ENCODE measurements at places on chromosomes 2 and 18.

DNA sequence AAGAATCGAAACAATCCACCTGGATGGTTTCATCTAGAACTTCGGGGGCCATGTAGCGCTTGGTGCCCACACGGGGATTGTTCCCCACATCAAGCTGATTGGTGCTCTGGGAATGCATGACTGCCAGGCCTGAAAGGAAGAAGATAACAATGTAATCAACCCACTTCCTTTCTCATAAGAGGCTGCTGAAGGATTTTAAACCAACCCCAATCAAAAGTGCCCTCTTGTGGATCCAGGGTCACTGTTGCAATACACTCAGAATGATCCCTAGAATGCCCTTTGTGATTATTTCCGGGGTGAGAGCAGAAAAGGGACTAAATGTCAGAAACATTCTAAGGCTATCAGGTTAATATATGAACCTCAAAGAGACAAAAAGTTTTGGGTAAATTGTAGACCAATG is 115.2 kb downstream of the ACVR1 start:
- no peak for DNase-seq

DNA sequence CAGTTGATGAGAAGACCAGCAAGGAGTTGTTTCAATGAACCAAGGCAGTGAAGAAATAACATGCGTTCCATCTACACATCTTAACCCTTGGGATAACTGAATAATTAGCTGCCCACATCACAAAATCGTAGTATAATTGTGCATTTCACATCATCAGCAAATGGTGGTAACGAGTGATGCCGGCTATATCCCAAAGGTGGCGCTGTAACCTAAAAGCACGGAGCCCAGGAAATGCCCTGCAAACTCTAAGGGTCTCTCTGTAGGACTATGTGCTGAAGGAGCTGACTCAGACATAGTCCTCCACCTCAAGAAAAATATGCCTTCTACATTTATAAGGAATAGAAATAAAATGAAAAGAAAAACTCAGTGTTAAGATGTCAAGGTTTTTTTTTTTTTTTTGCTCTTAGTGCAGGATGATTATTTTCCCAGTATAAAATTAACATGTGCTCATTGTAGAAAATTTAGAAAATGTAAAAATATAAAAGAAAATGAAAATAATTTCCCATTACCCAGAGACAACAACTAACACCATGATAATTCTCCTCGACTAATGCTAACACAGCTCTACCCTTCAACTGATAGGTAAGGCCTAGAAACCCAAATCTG is 23.1 kb upstream of the DSG3 start:
- peak; percentile 63 for DNase-seq

- DNase-seq: no peak
These were observed 102.0 kb upstream of the LRATD1 start for GRCh38 chr2:14530506-14530905.

- no peak for DNase-seq
These were observed 121.5 kb upstream of the CTAGE1 start for GRCh38 chr18:22539051-22539765.

DNA sequence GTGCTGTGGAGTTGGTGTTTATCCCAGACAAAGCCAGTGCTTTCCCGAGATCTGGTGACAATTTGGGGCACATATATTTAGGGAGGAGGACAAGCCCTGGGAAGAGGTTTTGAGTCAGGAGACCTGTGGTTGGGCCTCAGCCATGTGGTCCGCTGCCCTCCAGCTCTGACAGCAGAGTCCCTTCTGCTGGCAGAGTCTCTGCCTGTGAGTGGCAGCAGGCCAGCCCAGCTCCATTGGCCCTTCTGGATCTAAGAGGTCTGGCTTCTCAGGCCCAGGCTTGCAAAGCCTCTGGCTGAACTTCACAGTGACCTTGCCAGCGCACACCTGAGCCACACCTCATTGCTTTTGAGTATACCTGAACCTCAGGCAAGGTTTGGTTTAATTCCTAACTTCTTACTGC is 115.3 kb downstream of the BCL2L11 start:
- no peak for DNase-seq

DNA sequence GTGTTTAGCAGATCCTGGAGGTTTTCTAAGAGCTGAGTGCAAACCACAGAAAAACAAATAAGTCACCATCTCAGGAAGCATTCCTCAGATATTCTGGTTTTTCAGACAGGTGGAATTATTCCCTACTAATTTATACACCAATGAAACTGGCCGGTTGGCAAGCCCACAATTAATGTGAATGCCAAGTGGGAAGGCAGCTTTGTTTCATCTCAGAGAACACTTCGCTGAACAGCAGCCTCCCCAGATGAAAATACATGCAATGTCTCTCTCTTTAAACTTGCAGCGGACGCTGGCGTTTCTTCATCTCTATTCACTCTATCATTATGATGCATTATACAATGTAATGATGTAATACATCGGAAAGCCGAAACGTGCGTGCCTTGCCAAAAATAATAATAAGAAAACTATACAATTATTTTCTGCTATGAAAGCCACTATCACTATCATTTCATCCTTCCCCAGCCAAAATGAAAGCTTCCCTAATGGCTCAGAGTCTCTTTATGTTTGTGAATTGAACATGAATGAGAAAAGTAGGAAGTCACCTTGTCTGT is 649.4 kb downstream of the BCL11A start:
- DNase-seq: no peak

GRCh38 chr2:222364285-222364895 is 60.0 kb upstream of the SGPP2 start:
- peak; percentile 22 for DNase-seq

GRCh38 chr18:20971886-20972267 is 139.7 kb downstream of the ROCK1 start:
- DNase-seq: no peak

DNA sequence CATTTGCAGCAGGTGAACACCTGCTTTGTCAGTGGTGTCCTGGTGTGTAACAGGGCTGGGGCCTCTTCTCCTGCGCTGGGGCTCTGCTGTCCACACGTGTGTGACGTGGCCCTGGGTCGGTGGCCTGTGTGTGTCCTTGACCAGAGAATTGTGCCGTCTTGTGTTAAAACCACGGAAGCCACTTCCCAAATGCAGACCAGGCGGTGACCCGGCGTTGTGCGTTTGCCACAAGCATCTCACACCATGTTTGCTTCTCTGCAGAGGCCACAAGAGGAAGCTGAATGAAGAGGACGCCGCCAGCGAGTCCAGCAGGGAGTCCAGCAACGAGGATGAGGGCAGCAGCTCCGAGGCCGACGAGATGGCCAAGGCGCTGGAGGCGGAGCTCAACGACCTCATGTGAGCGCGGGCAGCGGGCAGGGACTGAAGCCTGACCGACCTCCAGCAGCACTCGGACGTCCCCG is 44.3 kb upstream of the KCNG2 start:
- no peak for DNase-seq

DNA sequence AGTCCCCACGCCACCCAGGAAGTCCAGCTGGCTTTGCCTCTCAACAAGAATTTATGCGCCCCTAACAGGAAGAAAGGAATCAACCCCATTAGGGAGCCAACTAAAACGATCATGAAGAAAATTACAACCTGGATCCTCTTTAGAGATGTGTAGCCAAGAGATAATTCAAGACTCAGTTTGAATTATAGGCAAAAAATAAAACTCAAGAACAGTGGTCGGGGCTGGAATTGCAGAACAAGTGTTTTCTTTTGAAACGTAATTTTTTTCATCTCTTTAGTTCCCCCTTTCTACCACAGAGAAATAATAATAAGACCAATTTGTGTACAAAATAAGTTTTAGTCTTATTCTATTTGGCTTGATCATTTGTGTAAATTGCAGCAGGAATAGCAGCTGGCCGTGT is 22.4 kb downstream of the PDCD1 start:
- DNase-seq: no peak

DNA sequence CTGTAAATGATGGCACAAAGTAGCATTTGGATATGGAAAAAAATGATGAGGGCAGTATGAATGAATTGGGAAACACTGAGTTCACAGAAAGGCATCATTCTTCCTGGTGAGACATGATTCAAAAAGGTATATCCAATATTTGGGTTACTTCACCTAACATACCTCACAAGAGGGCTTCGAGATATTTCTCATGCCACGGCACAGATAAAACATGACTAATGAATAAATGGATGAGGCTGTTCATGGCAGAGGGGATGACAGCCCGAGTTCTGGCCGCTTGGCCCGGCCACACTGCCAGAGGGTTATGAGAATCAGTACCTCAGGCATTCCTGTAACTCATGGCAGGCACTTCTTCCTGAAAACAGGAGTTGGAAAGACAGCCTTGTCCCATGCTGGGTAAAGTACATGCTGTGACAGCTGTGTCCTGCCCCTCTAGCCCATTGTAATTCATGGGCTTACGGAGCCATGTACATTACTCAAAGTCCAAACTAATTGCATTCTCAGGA is 116.0 kb upstream of the ACVR1C start:
- no peak for DNase-seq

- no peak for DNase-seq
These were observed 78.2 kb upstream of the UXS1 start for GRCh38 chr2:106272216-106272807.

DNA sequence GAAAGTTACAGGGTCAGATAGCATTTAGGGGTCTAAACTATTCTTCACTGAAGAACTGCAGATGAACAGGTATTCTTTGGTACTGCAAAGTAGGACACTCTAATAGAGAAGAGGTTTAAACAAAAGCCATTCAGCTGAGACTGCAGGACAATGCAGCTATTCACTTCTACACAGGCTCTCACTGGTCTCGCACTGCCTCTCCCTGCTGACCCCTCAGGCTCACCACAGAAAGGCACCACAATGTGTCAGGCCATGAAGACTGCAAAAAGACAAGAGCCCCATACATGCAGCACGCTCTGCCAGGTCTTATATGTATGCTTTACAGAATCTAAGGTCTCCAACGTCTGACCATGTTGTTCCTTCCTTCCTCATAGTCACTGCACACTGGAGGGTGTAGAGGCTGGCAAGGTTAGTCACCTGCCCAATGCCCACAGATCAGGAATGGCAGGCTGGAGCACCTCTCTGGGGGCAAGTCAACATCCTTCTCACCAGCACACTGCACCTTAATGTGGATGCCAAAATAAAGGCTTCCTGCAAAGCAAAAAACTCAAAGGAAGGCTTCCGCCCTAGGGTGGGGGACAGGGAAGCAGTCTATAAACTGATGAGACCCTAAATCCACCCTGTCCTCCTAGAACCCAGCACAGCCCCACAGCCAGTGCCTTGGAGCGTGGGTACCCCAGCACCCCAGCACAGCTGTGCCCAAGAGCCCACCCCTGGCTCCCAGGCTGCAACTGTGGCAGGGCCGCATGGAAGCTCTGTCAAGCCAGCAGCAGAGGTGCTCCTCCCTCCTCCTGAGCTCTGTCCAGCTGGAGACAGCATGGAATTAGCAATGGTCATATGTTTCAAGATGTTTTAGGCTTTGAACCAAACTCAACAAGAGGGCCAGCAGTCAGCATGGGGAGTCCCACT is 10.7 kb upstream of the RNU4ATAC start:
- no peak for DNase-seq

- peak; percentile 61 for DNase-seq
These were observed 1.6 kb downstream of the CRIM1 start for GRCh38 chr2:36356990-36357846.

GRCh38 chr2:56981554-56981953 is 797.8 kb downstream of the CCDC85A start:
- DNase-seq: no peak

- DNase-seq: no peak
These were observed 208.1 kb downstream of the BABAM2 start for GRCh38 chr2:28098501-28099225.

GRCh38 chr2:197868206-197868605 is 63.8 kb downstream of the PLCL1 start:
- DNase-seq: no peak

DNA sequence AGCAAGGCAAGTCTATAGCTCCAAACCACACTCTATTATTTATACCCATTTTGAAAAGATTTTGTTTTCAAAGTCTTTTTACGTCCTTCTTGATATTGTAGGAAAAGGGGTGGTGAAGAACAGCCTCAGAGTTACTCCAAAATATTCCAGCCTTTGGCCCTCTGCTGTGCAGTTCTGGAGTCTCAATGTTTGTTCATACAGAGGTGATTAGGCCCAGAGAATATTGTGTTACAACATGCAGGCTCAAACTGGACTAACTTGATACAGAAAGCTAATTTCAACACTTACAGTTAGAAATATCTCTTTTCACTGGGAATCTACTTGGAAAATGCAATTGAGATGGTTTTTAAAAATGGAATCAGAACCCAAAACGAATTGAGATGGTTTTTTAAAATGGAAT is 40.4 kb upstream of the SLC25A52 start:
- no peak for DNase-seq

- no peak for DNase-seq
These were observed 21.1 kb upstream of the TMEM163 start for GRCh38 chr2:134739879-134740301.

Data from LoVo (cell line).